IPS DF 6.9 (cell line): ENCODE measurements at places on chromosomes 4 and X.

- no peak for DNase-seq
Observed at GRCh38 chr4:20019310-20020015, 232.2 kb upstream of the SLIT2 start.

- DNase-seq, result no peak
Observed at GRCh38 chr4:151940926-151941617, 180.3 kb upstream of the GATB start.

GRCh38 chrX:14027511-14028019 lies 2.1 kb downstream of the GEMIN8 start:
- DNase-seq, result no peak

- DNase-seq, result no peak
Observed at GRCh38 chr4:20253735-20254409, 2.2 kb downstream of the SLIT2 start.

DNA sequence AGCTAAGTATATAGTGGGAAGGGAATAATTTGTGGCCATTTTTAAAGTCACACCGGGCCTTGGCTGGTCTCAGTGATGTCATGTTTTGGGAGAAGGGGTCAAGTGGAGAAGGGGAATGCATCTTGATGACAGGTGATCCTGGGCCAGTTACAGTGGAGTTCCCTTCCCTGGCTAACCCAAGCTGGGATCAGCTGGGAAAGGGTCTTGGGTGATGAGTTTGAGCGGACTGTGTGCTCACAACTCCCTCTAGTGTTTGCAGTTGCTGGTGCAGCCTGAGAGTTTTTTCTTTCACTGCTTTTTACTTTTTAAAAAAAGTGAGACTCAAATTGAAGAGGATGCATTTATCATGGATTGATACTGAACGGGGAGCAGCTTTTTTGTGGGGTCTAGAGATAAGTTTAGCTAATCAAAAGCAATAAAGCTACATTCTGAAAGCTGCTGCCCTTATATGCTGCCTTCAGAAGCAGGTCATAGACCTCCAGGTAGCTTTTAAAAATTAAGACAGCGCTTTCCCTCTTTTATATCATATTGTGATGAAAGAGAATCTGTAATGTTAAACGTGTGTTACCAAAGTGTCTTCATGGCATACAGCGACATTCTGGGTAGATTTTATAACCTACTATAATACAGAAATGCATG lies 164.7 kb downstream of the DCLK2 start:
- DNase-seq, result no peak

DNA sequence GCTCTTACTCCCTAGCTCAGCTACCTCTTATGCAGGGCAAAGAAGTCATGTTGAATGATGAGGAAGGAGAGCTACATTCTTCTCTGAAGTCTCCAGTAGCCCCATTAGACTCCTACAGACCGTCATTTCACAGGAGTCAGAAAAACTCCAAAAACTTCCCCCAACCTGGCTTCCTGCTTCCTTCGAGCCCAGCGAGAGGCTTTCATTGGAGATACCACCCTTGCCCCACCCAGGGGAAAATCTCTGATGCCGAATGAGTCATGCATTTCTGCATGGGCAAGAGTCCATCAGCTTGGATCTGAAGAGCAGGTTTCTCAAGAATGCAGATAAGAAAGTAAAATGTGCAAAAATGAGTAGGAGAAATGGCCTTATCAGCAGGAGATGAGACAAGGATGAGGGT lies 53.0 kb downstream of the ARSF start:
- no peak for DNase-seq

DNA sequence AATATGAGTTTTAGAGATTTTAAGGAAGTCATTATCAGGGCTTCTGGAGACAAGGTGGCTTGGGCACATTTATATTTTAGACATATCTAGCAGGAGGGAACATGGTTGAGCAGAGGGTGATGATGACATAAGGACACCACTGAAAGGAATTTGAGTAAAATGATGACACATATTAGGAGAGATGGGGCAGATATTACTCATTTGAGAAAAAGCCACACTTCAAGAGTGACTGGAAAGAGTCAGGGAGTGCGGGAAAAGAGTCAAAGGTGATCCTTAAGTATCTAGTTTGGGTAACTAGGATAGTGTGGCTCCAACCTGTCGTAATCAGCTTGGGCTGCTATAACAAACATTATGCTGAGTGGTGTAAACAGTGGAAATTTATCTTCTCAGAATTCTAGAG lies 377.7 kb downstream of the PACRGL start:
- DNase-seq, result no peak

DNA sequence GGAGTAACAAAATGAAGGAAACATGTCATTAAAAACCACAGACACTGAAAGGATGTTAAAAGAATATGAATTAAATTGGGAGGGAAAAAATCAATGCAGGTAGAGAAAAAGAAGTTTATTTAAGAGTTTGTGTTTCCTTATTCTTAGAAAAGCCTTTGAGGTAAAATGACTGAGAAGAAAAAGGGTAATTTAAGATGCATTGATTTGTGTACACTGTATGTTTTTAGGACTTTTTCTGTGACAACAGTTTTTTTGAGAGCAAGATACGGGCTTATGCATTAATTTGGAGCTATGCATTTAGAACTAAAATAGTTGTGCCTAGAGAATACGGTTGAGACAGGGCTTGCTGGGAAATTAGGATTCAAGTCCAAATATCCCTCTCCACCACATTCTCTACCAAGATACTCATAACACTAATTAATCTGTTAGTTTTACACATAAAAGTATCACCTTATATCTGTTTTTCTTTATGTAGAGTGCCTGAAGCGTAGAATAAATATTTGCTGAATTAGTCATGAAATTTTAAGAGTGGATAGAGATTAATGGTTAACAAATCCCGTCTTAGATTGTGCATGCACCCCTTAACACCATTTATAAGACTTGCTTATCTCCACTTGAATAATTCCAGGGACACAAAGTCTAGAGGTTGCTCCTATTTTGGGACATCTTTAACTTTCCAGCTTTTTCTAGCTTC lies 232.5 kb downstream of the PCDH7 start:
- DNase-seq, result no peak

- no peak for DNase-seq
Observed at GRCh38 chr4:120920666-120921065, 1.9 kb downstream of the PRDM5 start.

DNA sequence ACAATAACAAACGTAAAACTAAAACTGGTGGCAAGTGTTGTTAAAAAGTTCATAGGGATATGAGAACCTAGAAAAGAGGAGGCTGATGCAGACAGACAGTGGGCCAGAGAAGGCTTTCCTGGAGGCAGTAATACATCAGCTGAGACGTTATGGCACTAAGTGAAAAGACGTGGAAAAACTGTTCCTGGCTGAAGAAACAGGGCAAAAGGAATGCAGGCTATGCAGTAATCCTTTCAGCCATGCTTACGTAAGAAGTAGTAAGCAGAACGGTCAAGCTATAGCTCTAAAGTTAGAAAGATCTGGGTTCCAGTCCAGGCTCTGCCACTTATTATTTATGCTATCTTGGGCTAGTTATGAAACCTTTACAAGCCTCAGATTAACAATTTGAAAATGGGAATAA lies 6.4 kb downstream of the LAMTOR3 start:
- DNase-seq, result no peak

DNA sequence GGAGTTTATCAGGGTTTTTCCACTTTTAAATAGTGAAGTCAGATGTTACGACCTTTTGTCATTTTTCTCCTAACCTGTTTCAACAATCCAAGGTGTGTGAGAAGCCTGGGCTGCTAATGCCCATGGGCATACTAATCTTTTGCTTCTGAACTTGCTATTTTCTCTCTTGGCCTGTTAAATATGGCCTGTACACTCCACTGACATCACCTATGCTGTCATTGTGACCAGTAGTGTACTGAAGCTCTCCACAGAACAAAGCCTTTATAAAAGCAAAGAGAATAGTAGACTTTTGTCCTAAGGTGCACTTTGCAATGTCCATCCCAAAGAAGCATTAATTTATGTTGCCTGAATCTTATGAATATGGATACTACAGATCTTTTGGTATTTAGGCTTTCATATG lies 1490.5 kb downstream of the STIM2 start:
- no peak for DNase-seq

GRCh38 chr4:116358633-116359222 lies 726.6 kb downstream of the TRAM1L1 start:
- DNase-seq, result peak; percentile 75

- no peak for DNase-seq
Observed at GRCh38 chr4:151820004-151820403, 59.2 kb upstream of the GATB start.
